ENCODE measurements at places on chromosomes 4 and X.

GRCh38 chr4:27239641-27240040 is 379.0 kb downstream of the STIM2 start:
- no peak for DNase-seq

DNA sequence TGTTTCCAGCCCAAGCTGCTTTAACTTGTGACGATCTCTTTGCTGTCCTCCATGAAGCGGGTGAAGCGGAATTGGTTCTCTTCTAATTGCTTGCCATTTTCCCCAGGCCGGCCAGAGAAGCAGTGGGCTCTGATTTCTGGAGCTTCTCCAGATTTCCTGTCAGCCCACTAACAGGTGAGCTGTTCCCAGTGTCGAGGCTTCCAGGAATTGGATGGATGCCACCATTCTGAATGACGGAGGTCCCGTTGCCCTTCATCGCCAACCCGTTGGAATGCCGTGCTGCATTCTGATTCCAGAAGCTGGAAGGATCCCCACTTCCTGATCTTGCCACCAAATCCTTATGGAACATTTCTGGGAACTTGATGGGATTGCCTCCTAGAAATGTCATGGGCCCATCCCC is 31.0 kb downstream of the PAGE1 start:
- DNase-seq = no peak

DNA sequence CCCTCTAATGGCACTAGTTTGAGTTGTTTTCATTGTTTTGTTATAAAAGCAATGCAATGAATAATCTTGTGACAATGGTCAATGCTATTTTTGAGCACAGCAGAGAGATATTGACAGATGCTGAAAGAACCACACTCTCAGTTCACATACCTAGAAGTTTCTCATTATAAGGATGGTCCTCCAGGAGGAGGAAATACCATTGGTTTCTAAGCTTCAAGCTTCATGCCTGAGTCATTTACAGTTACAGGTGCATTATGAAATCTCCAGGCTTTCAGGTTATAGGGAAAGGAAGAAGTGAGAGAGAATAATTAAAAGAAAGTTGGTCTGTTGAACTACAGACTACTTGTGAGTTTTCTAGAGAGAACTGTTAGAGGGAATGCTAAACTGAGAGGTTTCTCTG is 75.3 kb downstream of the PWWP3B start:
- DNase-seq = no peak

GRCh38 chr4:65482410-65482809 is 187.9 kb downstream of the EPHA5 start:
- no peak for DNase-seq

GRCh38 chrX:44483965-44484606 is 58.6 kb downstream of the FUNDC1 start:
- DNase-seq = no peak

DNA sequence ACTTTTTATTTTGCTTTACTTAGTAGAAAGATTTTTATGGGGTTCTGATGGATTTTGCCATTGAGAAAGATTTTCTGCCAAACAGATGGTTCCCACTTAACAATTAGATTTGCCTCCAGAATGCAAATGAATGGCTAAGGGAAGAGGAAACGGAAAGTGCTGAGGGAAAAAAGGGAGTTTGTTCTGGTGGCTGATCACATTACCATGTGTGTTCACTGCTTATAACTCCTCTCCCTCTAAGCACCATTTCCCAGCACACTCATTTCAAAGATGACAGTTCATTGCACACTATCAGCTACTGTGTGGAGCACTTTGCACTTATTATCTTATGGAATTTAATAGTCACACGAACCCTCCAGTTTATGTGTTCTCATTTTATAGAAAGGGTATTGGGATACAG is 68.0 kb upstream of the GRID2 start:
- no peak for DNase-seq

DNA sequence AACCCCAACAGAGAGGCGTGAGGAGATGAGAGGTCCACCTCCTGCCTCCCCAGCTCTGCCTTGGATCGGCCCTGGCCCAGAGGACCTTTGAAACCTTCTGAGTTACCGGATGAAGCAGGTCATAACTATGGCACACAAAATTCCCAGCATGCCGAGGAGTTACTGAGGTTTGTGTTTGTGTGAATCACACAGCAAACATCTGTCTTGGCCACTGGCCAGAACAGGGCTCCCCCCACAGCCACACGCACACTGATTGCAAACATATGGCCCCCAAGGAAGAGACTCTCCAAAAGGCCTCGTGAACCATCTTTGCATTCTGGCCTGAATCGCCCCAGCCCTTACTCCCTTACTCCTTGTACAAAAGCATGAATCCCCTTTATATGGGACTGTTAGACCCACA is 18.9 kb downstream of the RPS4X start:
- no peak for DNase-seq

GRCh38 chr4:42360256-42360669 is 37.0 kb upstream of the SHISA3 start:
- DNase-seq = no peak

DNA sequence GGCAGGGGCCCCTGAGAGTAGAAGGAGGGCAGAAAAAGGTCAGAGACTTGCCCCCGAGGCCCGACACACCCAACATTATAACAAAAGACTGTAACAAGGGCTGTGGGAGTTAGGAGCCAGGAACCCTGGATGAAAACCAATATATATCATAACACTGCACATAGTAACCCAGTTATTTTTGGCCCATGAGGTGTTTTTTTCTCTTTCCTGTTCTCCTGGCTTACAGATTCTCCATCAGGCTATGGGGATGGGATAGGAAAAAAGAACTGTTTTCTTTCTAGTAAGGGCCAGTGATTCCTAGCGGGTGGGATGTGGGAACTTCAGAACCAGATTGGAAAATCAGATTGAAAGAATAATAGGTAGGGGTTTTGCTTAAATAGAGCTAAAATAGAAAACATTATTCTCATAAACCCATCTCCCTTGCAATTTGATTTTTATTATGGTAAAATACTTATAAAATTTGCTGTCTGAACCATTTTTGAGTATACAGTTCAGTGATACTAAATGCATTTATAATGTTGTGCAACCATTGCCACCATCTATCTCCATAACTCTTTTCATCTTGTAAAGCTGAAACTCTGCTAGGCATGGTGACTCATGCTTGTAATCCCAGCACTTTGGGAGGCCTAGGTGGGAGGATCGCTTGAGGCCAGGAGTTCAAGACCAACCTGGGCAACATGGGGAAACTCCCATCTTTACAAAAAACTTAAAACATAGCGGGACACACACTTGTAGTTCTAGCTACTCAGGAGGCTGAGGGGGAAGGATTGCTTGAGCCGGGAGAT is 33.5 kb downstream of the SNX25 start:
- no peak for DNase-seq

DNA sequence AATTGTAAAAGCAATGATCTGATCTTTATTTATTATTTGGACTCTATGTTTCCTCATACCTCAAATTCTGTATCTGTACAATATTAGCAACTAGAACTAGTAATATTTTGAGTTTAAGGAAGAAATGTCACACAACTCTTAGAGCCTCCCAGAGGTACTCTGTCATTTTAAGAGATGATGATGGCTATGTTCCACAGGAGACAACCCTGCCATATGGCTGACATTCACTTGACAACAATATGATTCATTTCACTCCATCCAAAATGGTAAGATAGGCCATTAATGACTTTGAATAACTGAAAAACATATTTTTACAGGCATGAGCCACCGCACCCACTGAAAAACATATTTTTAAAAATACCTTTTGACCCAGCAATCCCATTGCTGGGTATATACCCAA is 190.3 kb downstream of the MAML3 start:
- DNase-seq = no peak

All from ELF-1 (cell line).